ENCODE measurements at places on chromosomes 6 and 20.

DNA sequence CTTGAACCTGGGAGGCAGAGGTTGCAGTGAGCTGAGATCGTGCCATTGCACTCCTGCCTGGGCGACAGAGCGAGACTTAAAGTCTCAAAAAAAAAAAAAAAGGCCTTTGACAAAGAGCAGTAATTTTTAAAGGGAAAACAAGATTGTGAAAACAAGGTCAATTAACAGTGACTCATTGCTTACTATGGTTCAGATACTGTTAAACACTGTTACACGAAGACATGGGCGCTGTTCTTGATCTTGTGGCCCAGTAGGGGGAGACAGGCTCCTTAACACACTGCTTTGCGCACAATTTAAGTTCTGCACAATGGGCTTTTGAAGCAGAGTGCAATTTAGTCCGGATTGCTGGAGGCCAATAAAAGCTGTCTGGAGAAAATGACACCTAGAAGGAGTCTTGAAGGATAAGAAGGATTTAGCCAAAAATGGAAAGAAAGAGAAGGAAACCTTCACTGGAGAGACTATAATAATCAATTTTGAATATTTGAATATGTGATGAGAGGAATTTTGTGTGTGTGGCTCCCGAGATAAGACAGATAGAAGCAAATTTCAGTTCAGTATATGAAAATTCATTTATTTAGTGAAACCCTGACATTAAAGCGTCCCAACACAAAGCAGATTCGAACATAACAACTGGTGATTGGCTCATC lies 6.0 kb upstream of the LATS1 start:
- DNase-seq: no peak

GRCh38 chr20:59386809-59387208 lies 86.4 kb downstream of the EDN3 start:
- no peak for DNase-seq

GRCh38 chr6:16928387-16928786 lies 167.1 kb upstream of the ATXN1 start:
- no peak for DNase-seq

GRCh38 chr6:35833536-35833935 lies 28.4 kb downstream of the LHFPL5 start:
- no peak for DNase-seq

DNA sequence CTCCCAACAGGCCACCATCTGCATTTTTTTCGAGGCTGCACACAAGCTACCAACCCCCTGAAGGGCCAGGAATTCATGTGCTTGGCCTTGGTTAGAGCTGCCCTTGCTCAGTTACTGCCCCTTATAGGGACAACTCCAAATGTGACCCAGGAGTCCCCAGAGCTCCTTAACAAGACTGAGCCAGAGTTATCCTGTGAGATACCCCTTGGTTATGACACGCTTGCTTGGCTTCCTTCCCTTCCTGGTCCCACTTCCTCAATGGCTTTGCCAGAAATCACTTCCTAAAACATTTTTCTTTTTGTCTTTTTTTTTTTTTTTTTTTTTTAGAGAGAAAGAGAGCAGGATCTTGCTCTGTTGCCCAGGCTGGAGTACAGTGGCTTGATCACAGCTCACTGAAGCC lies 8.9 kb downstream of the TREM1 start:
- no peak for DNase-seq

DNA sequence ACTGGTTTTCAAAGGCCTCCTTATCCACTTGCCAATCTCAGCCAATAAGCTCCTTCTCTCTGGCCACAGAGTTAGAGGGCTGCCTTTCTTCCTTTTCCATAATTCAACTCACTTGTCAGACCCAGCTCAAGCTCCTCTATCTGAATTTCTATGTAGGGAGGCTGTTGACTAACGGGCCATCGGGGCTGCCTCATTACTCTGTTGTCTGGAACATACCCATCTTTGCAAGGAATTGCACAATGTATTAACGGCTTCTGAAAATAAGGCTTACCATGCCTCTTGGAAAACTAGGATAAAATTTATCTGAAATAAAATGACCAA lies 28.5 kb upstream of the KIF6 start:
- no peak for DNase-seq

DNA sequence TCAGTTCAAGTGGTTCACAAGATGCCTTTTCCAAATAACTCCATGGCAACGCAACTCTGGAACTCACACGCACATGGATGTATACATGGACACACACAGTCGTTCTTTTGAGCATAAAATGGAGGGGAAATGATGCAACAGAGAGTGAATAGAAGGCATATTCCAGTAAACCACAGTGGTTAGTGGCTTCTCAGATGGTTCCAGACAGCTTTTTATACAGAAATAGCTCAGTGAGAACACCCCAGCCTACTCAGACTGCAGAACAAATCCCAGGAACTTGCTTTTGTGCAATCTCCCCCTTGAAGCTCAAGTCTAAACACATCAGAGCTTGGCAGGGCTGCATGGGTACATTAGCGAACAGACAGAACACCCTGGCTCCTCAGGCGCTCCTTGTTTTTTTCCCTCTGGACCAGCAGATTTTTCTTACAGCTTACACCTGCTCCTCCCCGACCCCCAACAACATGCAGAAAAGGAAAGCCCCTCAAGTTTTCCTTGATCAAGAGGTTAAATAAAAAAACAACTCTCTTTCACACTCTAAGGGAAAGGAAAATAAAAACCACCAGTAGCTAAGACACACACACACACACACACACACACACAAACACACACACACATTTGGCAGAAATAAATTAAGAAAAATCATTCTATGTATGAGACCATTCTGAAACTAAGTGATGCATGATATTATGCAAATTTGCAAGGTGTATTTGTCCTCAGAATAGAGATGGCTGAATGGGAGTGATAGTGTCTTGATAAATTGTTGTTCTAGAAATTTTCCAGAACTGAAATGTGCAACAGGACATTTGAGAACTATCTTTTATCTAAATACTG lies 51.2 kb upstream of the RANBP9 start:
- no peak for DNase-seq

- DNase-seq: peak; percentile 17
Observed at GRCh38 chr6:33082702-33083101, 6.9 kb downstream of the HLA-DPB1 start.
